ENCODE measurements at places on chromosomes 7 and 10. TPM values are rescaled to one million over a fixed set of nuclear protein-coding genes. Genes with fewer than 3 reads are reported as not detected.

DNA sequence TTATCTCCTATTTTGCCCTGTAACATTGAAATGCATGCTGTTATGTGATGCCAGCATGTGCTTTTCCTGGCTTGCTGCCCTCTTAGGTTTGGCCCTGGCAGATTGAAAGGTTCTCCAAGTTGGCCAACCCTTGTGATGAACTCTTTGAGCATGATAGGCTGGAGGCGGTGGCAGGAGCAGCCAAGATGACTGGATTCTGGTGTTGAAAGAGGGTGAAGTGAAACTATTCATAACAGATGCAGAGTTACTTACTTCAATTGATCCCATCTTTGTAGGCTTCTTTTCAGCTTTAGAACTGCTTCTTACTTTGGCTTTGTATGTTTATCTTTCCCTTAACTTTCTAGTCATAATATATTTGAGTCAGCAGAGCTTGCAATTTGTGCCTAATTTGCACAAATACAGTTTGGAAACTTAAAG is 57.6 kb downstream of the BICC1 start:
- DNase-seq, result no peak

- DNase-seq, result no peak
Observed at GRCh38 chr10:104273899-104274575, 5.1 kb downstream of the GSTO2 start.

- DNase-seq, result no peak
Observed at GRCh38 chr10:117960345-117960935, 86.3 kb downstream of the RAB11FIP2 start.

DNA sequence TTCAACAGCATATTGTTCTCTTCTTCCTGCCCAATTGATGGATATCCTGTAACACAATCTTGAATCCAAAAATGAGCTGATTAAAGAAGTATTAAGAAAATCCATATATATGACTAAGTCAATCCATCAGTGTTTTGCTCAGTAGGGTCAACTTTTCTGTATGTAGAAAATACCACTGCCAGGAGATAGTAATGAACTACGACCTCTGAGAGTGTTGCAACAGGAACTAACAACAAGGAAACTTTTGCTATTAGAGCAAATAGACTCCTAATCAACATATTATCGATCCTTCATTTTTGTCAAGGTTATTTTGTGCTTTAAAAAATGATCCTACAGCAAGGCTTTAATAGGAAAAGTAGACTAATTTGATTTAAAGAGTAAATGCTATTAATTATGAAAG is 405.3 kb upstream of the ETV1 start:
- no peak for DNase-seq

DNA sequence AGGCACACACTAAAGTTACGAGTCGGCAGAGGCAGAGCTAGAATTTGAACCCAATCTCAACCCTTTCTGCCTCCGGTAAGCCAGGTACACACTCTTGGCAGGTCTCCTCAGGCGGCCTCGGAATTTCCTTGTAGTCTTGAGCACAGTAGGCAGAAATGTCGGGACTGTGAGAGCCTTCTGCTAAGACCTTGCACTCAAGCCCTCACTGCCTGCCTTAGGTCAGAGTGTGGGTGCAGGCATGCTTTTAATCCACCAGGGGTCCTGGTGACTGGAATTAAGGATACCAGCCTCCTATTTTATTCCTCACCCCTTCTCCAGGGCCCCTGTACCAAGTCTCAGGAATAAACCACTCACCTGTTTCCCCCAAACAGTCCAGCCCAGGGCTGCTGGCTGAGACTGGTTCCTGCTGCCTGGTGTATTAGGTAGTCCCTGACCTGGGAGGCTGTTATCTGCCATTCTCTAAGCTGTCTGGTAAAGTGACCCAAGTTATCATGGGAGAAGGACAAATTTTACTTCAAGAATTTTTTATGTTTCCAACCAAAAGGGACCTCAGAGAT is 855 bp downstream of the ATP6V1F start:
- DNase-seq, result peak; percentile 71

Gene CALCR
- 0.44 TPM for total RNA-seq

Gene SLC16A9
- 4.3 TPM for total RNA-seq

Gene TRPV5
- not detected for total RNA-seq

Gene GRM8
- total RNA-seq, result 1.2 TPM
